Hematopoietic multipotent progenitor cell treated with erythropoietin and hydrocortisone succinate and interleukin-3 and kit ligand, for 6 days (in vitro differentiated cells): ENCODE measurements at places on chromosomes 4 and X.
A peak's percentile ranks its signal among the peaks of the same experiment; 100 is the strongest.

DNA sequence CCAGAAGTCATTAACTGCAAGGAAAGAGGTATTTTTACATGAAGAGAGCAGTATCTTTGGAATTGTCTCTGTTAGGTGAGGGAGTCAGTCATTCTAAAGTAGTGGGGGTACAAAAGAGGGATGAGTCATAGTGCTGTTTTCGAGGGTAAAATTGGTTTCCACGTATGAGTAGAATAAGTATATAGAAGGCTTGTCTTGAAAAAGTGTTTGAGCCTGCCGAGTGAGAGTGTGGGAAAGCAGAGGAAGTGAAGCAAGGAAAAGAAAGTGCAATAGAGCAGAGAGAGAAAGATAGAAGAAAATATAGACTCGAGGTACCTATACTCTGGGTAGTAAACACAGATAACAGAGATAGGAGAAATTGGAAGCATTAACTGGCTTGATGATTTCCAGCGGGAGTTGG, 696.4 kb downstream of the DMD start:
- DNase-seq = no peak

DNA sequence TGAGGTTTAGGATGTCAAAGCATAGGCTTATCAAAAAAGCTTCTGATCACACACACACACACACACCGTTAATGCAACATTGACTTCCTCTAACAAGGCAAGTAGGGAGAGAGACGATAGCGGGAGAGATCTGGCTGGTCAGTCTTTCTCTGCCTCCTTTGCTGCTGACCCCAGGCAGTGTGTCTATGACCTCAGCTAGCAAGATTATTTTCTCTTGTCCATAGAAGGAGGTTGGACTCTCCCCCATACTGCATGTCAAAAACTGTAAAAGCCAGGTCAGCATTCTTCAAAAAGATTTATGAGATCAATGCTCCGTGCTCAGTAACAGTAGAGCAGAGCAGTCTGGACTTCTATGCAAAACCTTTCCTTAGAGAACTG, 63.5 kb upstream of the PGM2 start:
- DNase-seq = no peak

DNA sequence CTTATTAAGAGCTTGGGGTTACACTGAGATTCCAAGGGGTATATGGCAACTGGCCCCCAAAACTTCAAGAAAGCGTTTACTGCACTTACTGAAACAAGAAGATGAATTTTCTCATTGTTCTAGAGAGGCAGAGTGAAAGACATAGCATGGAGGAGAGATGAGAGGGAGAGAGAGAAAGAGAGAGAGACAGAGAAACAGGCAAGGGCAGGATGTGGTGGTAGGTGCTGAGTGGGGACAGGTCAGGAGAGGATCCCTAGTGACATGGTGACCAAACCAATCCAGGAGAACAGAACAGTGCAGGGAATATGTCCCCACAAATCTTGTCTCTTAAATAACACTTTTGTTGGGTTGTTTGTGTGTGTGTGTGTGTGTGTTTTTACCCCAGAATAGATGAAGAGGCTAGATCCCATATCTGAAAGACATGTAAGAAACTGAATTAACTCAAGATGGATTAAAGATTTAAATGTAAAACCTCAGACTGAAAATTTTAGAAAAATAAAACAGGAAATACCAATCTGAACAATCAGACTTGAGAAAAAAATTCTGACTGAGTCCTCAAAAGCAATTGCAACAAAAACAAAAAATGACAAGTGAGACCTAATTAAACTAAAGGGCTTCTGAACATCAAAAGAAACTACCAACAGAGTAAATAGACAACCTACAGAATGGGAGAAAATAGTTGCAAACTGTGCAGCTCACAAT, 202.2 kb downstream of the QDPR start:
- no peak for DNase-seq

DNA sequence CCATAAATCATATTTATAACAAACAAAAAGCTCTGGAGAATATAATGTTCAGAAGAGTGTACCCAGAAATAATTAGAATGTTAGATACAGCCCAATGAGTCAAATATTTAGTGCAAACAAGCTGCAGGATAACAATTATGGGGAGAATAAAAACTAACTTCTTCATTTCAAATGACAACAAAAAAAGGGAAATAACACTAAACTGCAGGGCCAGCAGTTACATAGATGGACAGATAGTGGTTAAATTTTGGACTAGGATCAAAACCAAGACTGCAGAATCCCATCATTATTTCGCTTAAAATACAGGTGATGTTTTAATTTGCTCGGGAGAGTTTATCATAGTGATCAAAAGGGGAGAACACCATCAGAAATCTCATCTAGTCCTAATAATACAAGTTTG, 617 bp upstream of the GPR34 start:
- peak; percentile 15 for DNase-seq

GRCh38 chr4:110840221-110840654, 217.4 kb upstream of the PITX2 start:
- no peak for DNase-seq

DNA sequence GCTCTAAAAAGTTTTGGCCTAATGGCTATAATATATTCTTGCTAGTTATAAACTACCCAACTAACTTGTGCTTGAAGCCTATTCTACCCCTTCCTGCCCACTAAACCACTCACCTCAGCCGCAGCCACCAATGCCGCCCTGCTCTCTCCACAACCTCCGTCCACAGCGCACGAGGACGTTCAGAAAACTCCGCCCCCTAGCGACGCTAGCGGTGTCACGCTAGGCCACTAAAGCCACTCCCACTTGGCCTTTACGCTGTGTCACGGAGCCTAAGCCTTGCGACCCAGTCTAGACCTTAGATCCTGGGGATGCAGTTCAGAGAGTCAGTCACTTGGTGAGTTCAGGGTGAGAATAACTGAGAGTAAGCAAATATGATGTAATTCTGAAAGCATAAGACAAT, at the start of gene TEX11:
TSS of gene TEX11 (minus strand) at position 171 of the 400 bp plus-strand sequence. CDS start 922 bp downstream, outside the sequence.
- DNase-seq = no peak

GRCh38 chr4:113645771-113646441, 115.6 kb downstream of the CAMK2D start:
- no peak for DNase-seq

GRCh38 chr4:6888506-6889071, 21.0 kb upstream of the TBC1D14 start:
- DNase-seq = peak; percentile 9

DNA sequence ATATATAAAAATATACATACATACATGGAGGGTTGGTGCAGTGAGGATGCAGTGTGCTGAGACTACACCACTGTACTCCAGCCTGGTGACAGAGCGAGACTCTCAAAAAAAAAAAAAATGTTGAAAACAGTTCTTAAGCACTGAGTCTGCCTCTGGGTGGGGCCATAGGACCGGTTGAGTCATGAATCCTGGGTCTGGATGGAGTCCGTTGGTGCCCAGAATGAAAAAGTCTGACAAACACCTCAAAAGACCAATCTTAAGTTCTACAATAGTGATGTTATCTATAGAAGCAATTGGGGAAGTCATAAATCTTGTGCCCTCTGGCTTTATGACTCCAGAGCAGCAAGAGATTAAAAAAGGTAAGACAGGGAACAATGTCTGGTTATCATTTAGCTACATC, 70.4 kb downstream of the FGFBP1 start:
- peak; percentile 53 for DNase-seq

GRCh38 chrX:78476701-78477100, 149.3 kb upstream of the CYSLTR1 start:
- DNase-seq = no peak

DNA sequence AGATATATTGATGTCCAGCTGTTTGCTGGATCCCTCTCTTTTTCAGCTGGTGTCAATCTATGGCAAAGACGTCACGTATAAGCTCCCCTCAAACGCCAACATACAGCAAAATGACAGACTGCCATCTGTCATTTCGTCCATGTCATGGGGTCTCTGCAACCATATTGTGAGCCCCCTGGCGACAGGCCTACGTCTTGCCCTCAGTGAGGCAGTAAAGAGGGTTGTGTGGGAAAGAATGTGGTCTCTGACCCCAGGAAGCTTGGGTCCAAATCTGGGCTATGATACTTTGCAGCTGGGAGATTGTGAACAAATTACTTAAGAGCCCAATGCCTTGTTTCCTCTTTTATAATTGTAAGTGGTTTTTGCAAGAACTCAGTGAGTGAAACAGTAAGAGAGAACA, 7.4 kb downstream of the SUPT20HL2 start:
- no peak for DNase-seq

DNA sequence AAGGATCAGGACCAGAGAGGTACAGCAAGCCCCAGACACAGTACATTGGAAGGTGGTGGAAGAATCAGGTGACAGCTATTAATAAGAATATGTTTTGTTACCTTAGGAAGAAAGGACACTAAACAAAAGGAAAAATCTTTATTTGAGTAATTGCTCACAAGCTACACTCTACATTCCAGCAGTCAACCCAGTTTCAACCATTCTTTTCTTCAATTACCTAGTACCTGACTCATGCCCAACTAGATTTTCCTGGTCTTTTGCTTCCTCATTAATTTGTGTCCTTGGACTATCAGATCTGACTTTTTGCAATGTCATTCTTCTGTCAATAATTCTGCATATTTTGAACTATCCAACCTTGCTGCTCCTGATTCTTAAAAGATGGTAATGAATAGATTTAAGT, 22.5 kb upstream of the GLRA2 start:
- DNase-seq = no peak

DNA sequence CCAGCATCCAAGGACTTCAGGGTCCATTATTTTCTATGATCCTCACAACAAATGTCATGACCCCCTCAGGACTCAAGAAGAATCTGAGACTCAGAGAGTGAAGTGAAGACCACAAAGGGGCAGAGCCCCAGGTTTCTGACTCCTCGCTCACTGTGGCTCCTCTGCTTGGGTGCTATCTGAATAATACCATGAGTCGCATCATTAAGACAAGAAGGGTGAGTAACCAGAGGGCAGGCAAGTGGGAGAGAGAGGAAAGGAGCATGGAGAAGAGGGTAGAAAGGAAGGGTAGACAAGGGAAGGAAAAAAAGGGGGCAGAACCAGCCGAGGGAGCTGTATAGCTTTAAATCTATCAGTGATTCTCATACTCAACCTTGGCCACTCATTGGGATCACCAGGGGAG, 15.5 kb upstream of the HSD17B10 start:
- DNase-seq = no peak

GRCh38 chrX:105502336-105502735, 281.8 kb upstream of the TEX13A start:
- DNase-seq = no peak

GRCh38 chrX:78165425-78165824, 26.0 kb upstream of the TAF9B start:
- DNase-seq = no peak

DNA sequence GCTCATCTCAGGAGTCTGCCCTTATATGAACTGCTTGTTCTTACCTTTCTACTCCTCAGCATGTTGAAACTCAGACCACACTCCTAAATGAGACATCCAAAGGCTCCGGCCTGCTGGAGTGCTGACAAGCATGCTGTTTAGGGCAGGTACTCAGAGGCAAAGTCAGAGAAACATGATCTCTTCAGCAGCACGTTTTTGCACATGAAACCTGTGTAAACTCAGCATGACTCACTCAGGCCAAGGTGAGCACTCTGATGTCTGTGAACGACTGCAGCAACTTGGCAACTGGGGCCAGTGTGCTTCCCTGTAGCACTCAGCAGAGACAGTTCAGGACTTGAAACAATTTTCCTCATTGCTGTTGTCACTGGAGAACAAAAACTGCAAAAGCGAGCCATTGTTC, 109.6 kb downstream of the PACRGL start:
- DNase-seq = no peak

GRCh38 chrX:131763674-131764073, 219.8 kb downstream of the OR13H1 start:
- no peak for DNase-seq

GRCh38 chr4:168667921-168668320, 171.1 kb downstream of the PALLD start:
- DNase-seq = no peak

- DNase-seq = peak; percentile 49
These were observed 17.6 kb downstream of the SLC2A9 start for GRCh38 chr4:10003666-10004065.

GRCh38 chr4:144695721-144696120, 49.8 kb downstream of the HHIP start:
- DNase-seq = no peak

GRCh38 chrX:13659063-13659462, 6.1 kb downstream of the TCEANC start:
- DNase-seq = peak; percentile 36

DNA sequence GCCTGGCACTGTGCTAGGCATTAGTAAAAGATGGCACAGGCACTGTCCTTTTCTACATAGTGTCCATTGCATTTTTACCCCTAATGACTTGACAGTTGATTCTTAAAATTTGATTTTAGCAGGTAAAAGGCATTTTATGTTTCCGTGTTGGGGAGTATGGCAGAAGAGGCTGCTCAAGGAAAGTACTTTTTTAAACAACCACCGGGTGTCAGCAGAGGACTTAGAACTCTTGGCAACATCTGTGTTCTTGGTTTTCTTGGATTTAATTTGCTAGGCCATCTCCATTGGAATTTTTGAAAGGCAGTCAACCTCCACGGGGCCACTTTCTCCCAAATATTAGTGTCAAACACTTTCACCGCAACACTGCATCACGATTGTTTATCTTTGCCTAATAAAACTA, 102.9 kb downstream of the TSPAN7 start:
- peak; percentile 66 for DNase-seq

DNA sequence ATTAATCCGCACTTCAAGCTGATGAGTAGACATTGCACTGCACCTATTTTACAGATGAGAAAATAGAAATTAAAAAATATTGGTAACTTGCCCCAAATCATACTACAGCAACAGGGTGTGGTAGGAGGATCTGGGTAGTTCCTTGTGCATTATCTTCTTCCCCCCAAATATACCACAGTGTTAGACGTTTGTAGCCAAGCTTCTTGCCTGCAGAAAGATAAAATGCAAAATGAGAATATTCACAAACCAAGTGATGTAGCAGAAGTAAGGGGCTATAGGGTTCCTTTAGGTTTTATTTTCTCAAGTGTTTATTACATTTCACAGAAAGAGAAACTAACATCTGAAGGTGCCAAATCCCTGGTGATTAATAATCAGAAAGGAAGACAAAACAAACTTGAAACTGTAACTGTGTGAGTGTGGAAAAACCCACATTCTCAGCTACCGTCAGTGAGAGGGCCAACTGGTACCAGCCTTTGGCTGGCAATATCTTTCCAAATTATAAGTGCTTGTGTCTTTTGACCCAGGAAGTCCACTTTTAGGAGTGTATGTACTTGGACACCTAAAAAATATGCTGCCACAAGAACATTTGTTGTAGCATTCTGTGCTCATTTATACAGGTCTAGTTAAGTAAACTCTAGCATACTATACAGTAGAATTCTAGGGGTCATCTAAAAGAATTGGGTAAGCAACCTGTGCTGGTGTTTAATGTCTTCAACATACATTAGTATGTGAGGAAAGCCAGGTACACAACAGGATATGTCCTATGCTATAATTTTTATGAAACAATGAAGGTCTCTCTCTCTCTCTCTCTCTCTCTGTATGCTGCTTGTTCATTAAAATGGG, 6.7 kb upstream of the CD38 start:
- DNase-seq = peak; percentile 81

GRCh38 chrX:121010218-121010617, 24.7 kb upstream of the CT47A1 start:
- DNase-seq = no peak

DNA sequence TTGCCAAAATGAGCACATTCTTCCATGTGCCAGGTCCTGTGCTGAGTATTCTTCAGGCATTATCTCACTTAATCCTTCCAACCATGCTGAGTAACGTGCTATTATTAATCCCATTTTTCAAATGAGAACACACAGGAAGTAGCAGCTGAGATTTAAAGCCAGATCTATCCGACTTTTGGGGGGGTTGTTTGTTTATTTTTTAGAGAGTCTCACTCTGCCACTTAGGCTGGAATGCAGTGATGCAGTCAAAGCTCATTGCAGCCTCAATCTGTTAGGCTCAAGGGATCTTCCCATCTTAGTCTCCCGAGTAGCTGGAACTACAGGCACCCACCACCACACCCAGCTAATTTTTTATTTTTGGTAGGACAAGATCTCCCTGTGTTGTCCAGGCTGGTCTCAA, 55.5 kb upstream of the TRIM2 start:
- DNase-seq = no peak
